Aorta (tissue), 5 donors: ENCODE measurements at places on chromosomes 7 and 10. TPM values are rescaled to one million over a fixed set of nuclear protein-coding genes. Genes with fewer than 3 reads are reported as not detected.

The TMEM236 gene
- total RNA-seq = 1.7 TPM

- H3K4me3 ChIP-seq = no peak overlapping the region
- DNase-seq = no peak
- no peaks in the 10 kb centered on the region for H3K27me3 ChIP-seq
- H3K36me3 ChIP-seq = no peaks in the 10 kb centered on the region
Observed at GRCh38 chr10:46077731-46078413, 31.8 kb upstream of the MSMB start.

The CCL24 gene
- 1.1 TPM for total RNA-seq

GRCh38 chr7:157729566-157729965 lies 392.8 kb downstream of the DNAJB6 start:
- H3K27me3 ChIP-seq = no peaks in the 10 kb centered on the region
- no peak for DNase-seq
- no peaks in the 10 kb centered on the region for H3K4me1 ChIP-seq
- no peak overlapping the region for H3K4me3 ChIP-seq
- no peak overlapping the region for H3K27ac ChIP-seq

The CDNF gene
- 1.9 TPM for total RNA-seq
